ENCODE measurements at places on chromosomes 6 and 20.
A peak's percentile ranks its signal among the peaks of the same experiment; 100 is the strongest.

DNA sequence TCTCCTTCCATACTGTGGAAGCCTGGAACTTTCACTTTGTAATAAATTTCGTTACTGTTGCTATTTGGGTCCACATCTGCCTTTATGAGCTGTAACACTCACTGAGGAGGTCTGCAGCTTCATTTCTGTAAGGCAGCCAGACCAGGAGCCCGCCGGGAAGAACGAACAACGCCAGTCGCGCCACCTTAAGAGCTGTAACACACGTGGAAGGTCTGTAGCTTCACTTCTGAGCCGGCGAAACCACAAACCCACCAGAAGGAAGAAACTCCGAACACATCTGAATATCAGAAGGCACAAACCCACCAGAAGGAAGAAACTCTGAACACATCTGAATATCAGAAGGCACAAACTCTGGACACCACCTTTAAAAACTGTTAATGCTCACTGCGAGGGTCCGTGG, 589.9 kb upstream of the SLC35B3 start:
- no peak for DNase-seq

DNA sequence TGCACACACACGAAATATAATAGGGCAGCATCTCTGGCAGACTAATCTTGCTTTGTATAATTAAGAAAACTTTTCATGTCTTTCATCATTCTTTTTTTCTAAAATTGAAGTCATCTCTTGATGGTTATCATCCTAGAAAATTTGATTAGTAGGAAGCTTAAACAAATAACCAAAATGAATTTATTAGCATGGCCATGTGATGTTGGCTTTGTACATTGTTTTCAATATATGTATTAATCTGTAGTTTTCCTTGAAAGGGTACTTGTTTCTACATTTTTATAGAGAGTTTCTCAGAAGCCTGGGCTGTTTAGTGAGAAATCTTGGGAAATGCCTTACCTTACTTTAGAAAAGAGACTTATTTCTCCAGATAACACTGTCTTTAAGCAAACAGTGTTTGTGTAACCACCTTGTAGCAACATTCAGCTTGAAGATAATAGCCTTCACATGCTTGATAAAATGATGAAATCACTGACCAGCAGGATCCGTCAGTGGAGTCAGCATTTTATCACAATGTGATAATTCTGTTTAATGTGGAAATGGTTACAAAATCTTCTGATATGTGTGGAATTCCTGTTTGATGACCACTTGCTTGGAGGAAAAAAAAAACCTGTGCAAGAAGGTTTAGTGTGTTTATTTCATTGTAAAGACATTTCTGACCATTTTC, 147.8 kb downstream of the MACROD2 start:
- DNase-seq: no peak

GRCh38 chr20:34084227-34084923, 27.7 kb downstream of the EIF2S2 start:
- DNase-seq: no peak

DNA sequence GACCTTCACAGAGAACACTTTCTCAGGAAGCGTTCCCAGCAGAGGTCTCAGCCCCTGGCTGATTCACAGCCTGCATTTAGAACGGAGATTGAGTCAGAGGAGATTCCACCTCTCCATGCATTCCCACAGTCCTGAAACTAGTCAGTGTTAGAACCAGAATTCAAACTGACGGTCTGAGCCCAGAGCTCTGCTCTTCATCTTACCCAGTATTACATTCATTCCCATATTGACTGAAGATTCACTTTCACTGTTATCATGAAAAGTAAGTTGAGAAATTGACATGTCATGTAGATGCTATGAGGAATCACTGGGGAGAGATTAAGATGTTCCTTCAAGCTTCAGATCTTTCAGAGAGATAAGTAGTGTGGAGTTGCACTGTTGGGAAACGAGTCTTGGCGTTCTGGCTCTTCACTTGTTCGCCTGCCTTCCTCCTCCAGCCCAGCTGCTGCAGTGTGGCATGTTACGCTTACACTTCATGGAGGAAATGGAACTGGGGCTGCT, 28.3 kb downstream of the MAS1 start:
- no peak for DNase-seq

DNA sequence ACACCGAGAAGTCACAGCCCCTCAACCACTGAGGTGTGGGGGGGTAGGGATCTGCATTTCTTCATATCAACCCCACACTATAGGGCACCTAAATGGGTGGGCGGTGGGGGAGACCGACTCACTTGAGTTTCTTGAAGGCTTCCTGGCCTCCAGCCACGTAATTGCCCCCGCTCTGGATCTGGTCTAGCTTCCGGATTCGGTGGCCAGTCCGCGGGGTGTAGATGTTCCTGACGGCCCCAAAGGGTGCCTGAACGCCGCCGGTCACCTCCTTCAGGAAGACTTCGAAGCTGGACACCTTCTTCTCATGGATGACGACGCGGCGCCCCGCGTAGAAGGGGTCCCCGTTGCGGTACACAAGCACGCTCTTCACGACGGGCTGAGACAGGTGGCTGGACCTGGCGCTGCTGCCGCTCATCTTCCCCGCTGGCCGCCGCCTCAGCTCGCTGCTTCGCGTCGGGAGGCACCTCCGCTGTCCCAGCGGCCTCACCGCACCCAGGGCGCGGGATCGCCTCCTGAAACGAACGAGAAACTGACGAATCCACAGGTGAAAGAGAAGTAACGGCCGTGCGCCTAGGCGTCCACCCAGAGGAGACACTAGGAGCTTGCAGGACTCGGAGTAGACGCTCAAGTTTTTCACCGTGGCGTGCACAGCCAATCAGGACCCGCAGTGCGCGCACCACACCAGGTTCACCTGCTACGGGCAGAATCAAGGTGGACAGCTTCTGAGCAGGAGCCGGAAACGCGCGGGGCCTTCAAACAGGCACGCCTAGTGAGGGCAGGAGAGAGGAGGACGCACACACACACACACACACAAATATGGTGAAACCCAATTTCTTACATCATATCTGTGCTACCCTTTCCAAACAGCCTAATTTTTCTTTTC, at the start of gene DCDC2:
Gene DCDC2, minus strand, starts transcription at position 724 of the 883 bp plus-strand sequence. Its CDS starts 309 bp downstream, at position 415.
- peak; percentile 42 for DNase-seq

GRCh38 chr6:3086282-3086946, 18.1 kb downstream of the RIPK1 start:
- DNase-seq: no peak

DNA sequence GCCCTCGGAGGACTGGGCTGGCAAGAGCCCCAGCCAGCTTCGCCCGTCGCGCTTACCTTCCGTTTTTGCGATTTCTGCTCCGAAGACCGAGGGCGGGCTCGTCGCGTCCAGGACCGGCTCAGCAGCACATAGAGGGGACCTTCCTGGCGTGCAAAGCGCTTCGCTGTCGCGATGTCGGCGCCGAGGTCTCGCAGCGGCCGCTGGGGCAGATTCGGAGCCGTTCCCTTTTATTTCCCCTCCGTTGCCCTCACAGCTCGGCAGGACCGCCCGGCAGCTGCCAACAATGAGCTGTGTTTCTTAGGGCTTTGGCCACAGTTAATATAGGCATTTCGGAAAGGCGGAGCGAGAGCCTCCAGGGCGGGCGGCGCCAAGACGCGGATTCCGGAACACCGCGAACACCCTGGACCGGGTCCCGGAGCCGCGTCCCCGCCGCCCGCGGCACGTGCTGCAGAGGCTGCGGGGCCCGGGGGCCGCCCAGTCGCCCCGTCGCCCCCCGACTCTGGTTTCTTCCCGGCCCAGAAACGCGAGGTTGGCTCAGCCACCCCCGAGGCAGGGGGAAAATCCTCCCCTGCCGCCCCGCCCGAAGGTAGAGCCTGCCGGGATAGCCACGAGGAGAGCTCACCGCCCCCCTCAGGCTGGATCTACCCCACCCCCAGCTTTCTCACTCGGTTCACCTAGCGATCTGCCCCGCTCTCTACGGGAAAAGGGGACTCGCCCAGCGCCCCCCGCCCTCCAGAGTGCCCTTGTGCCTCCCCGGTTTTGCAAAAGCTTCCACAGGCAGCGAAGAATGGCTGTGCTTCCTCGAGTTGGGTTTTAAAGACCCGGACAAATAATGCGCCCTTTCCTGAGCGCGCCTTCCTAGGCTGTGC, at the start of gene CITED2:
Gene CITED2, minus strand, starts transcription at position 292 of the 869 bp plus-strand sequence. CDS start 704 bp downstream, outside the sequence.
- peak; percentile 96 for DNase-seq

DNA sequence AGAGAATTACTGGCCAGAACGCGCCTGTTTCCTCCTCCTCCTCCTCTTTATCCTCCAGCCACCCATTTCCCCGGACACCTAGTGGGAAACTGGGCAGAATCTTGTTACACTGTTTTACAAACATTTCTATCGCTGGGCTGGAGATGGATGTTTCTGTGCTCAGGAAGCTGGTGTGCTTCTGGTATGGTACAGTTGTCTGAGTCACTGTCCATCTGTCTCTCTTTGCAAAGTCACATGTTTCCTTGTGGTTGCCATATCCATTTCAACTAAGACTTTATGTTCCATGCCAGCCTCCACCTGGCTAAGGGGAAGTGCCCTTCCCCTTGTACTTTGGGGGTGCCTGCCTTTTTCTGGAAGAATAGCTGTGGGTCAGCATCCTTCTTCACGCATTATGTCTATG, 52.9 kb upstream of the SLC22A16 start:
- no peak for DNase-seq

GRCh38 chr20:31641391-31641790, 3.7 kb downstream of the COX4I2 start:
- DNase-seq: no peak

All from CD8-positive, alpha-beta memory T cell (primary cell).